ENCODE measurements at places on chromosomes 12 and 14.
A peak's percentile ranks its signal among the peaks of the same experiment; 100 is the strongest.

DNA sequence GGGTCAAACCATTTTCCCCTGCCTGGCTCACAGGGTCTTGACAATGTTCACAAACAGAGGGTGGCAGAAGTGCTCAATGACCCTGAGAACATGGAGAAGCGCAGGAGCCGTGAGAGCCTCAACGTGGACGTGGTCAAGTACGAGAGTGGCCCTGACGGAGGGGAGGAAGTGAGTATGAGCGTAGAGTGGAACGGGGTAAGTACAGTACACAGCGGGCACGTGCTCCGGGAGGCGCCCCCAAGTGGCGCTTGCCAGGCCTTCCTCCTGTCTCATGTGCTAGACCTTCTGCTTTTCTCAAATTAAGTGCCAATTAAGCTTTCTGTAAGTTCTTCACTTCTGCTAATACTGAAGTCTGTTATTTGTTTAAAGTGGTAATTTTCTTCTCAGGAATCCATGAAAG lies 35.9 kb downstream of the XRCC3 start:
- DNase-seq = no peak

DNA sequence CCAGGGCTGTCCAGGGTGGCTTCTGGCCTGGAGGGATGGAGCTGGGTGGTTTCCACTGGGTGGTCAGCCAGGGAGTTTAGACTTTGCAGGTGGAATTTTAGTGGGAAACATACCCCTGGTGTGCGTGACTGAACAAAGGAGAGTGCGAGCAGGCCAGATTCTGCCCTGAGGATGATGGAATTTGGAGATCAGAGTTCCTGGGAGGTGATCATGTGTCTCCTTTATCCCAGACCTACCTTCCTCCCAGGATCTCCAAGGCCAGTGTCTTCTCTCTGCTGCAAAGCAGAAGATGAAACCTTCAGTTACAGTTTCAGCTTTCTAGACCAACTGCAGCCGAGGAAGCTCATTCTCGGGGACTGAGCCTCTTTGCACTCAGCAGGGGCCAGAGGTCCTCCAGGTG lies 33.2 kb downstream of the RPH3A start:
- DNase-seq = no peak

DNA sequence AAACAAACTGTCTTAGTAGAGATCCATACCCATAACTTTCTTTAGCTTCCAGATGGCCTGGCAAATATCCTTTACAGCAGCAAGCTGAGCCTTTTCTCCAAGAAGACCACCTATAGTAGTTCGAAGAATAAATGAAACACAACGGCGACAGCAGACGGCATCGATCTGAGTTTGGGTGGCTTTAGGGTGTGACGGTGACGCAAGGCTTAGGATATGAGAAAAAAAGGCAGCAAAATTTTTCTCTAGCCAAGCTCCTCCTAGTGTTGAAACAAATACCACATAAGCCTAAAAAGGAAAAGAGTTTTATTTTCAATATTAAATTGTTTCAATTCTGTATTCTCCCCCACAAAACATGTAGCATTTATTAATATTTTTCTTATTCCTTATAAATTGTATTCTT lies 33.3 kb downstream of the HEATR5A start:
- DNase-seq = no peak

DNA sequence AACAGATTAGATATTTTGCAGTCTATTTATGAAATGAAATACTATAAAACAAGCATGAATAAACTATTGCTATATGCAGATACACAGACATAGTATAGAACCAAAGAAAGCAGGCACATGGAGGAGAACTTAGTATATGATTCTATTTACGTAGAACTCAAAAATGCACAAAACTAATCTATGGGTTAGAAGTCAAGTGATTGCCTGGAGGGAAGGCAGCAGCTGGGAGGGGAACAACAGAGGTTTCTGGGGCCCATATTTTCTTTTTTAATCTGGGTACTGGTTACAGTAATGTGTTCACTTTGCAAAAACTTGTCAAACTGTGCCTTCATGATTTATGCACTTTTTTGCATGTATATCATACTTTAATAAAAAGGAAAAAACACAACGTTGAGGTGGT lies 202.0 kb downstream of the BCAT1 start:
- no peak for DNase-seq

DNA sequence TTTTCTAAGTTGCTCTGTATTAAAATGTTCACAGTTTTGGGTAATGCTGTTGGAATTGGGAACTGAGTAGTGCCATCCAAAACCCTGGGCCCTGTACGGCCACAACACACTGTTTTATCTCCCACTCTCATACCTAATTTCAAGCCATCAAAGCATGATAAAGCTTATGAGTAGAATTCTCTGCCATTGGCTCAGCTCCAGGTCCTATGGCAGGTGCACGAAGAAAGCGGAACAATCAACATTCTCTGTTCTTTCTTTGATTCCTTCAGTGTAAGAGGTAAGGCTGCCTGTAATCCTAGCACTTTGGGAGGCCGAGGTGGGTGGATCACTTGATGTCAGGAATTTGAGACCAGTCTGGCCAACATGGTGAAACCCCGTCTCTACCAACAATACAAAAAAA lies 394.9 kb downstream of the CCDC91 start:
- DNase-seq = no peak

GRCh38 chr12:116882742-116883141 lies 1.5 kb upstream of the HRK start:
- DNase-seq = peak; percentile 19

DNA sequence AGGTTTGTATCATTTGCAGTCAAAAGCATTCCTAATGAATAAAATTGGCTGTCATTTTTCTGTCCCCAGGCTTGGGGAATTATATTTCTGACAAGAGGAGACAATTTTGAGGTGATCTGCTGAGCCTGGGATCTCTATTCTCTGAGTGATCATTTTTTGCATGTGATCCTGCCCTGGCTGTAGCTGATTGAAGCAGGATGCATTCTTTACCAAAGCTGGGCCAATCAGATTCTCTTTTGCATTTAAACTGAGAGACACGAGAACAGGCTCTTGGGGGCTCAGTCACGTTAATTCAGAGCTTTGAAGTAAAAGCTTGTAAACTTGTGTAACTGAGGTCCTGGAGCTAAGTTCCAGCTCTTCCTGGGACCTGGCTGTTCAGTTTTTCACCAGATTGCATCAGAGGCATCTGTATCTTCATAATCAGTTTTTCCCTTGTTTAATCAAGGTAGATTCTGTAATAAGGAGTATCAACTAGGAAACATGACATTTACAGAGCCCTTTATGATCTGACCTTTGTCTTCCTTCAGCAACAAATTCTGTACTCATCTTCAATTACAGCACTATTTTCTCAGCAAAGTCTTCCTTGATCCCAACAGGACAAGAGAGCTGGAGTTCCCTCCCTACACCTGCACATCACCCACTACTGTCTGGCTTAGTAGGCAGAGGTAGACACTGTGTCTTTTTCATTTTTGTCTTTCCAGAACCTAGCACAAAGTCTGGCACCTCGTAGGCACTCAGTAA lies 35.0 kb upstream of the MANSC4 start:
- no peak for DNase-seq

DNA sequence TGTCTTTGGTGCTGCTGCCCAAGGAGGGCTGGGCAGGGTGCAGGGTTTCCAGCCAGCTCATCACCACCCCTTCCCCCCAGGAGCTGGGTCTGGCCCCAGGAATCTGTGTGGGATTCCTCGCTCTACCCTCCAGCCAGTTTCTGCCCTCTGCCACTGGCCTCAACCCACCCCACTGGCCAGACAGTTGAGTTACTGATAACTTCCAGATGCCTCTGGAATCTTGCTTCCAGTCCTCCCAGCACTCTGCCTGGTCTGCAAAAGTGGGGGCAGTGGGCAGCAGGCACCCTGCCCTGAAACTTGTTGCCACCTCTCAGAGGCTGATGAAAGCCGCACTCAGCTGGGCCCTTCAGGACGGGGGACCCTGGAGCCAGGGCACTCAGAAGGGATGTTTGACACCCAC lies 20.1 kb upstream of the TBX3 start:
- no peak for DNase-seq

DNA sequence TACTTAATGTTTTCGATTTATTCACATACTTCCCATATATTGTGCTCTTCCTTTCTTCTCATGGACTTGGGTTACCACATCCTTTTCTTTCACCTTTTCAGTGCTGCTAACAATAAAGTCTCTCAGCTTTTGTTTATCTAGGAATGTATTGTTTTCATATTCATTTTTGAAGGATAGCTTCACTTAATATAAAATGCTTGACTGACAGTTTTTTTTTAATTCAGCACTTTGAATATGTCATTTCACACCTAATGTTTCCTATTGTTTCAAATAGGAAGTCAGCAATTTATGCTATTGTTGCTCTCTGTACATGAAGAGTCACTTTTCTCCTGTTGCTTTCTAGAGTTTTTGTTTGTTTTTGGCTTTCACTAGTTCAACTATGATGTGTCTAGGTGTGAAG lies 738.3 kb upstream of the STXBP6 start:
- no peak for DNase-seq

- no peak for DNase-seq
Measured at GRCh38 chr12:69698769-69699540, at the start of gene BEST3. Gene BEST3 (minus strand): TSS chr12:69699303. CDS start chr12:69697798, 1,505 bp downstream.

DNA sequence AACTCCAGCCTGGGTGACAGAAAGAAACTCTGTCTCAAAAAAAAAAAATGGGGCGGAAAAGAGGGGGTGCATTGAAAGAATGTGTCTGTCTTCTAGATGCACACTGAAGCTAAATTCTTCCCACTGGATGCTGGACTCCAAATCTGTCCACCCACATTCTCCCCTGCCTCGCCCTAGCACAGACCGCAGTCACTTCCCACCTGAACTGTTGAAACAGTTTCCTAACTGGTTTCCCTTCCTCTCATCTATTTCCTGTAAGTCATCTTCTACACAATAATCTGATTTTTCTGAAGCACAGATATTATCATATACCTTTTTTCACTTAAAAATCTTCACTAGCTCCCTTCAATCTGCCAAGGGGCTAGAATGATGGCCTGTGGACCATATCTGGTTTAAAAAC lies 1.5 kb upstream of the HCAR1 start:
- DNase-seq = no peak

GRCh38 chr14:82398256-82398655 lies 864.6 kb upstream of the SEL1L start:
- peak; percentile 6 for DNase-seq

- no peak for DNase-seq
Measured at GRCh38 chr12:79069009-79069408, 204.4 kb downstream of the SYT1 start.

DNA sequence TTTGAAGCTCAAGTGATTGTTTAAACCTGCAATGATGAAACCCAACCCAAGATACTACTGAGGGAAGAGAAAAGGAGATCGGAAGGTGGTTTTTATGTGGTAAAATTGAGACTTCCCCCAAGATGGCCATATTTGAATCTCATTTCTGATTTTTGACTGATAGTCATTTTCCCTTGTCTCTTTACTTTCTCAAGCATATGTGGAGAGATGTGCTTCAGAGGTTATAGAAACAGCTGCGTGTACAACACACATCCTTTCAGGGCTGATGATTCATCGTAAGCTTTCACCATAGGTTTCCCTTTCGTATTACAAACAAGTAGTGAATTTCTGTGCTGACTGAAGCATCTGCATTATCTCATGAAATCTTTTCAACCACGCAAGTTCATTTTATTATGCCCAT lies 276.2 kb downstream of the EMP1 start:
- DNase-seq = no peak

- DNase-seq = no peak
Measured at GRCh38 chr12:57258977-57259970, 8.3 kb upstream of the STAC3 start.

DNA sequence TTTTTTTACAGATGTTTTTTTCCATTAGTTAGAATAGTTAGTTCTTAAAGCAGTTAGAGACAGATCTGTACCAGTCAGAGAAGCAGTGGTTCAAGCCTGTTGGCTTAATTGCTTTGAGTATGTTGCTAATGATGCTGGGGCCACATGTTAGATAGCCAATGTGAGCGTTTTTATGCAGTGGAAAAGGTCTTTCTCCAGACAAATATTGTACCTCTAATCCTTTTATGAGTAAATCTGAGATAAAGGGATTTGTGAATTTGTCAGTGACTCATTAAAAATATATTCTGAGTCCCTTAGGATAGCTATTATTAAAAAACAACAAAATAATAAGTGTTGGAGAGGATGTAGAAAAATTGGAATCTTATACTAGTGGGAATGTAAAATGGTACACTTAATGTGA lies 154.2 kb downstream of the MSRB3 start:
- no peak for DNase-seq

GRCh38 chr12:53829130-53829819 lies 77.5 kb upstream of the CISTR start:
- no peak for DNase-seq

DNA sequence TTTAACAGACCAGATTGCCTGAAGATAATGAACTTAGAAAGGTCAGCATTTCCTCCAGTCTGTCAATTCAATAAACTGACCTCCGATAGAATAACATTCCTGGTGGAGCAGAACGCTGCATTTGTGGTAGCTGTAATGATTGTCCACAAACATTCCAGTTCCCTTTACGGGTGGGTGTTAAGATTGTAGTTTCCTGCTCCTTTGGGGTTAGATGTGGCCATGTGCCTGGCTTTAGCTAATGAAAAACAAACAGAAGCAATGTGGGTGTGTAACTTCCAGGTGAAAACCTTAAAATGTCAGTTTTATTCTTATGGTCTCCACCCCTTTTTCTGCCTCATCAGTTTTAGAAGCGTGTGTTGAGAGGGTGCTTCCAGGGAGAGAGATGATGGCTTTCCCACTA lies 217.3 kb upstream of the CRY1 start:
- no peak for DNase-seq

GRCh38 chr12:77916276-77916675 lies 85.6 kb downstream of the NAV3 start:
- DNase-seq = no peak

GRCh38 chr12:56678852-56679251 lies 9.2 kb downstream of the PTGES3 start:
- DNase-seq = no peak

DNA sequence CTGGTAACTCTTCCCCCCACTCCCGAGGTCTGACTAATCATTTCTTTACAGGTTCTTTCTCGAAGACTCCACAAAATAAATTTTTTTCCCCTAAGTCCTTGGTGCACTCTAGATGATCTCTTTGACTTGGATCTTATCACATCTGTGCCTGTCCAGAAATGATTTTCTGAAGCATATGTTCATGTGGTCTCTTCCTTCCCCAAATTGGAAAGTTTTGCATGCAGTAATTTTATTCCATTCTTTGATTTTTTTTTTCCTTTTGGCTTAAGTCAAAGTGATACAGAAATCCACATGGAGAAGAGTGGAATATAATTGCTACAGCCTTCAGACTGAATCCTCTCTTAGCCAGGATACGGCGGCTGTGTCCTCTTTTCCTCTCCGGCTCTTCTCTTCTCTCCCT lies 213.3 kb downstream of the BMP4 start:
- no peak for DNase-seq
